Activated T-cell treated with anti-CD3 and anti-CD28 coated beads, Interleukin-2, amount 50 U/mL, for 72 hours (primary cell): ENCODE measurements at places on chromosomes 3 and 15. TPM values are rescaled to one million over a fixed set of nuclear protein-coding genes. Genes with fewer than 3 reads are reported as not detected.

The OIP5 gene
- total RNA-seq: 15.3 TPM

The TMC3 gene
- total RNA-seq: not detected

DNA sequence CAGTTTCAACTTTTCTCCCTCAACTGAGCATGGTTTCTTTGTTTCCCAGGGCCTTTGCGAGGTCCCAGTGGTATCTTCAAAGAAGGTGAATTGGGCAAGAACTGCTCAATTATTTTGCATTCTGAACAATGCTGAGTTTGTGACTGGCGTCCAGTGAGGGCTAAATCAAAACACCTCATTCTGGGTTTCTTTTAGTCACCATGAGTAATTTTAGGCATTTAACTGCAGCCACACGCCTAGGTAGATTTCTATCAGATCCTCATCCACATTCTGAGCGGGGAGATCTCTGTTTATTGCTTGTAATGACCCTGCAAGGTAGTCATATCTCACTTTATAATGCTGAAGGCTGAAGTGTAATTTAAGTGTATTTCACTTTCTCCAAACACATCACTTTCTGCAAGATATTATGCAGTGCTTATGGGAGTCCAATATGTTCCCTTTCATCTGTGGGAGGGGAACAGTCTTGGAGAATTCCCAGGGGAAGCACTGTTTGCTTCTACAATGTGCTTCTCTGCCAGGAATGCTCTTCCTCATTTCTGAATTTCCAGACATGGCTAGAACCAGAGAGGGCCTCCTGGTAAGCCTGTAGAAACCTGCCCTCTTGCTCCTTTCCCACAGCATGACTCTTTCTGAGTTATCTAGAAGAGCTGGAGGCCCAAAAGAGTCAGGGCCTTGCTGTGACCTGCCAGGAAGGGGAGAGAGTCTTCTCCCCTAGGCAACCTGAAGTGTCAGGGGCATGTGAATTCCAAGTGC is 91.7 kb downstream of the FRMD4B start:
- no peaks in the 10 kb centered on the region for H3K36me3 ChIP-seq
- H3K4me1 ChIP-seq: peaks cover 25% of the 10 kb centered on the region
- H3K27me3 ChIP-seq: peaks cover 15% of the 10 kb centered on the region
- peak; percentile 8 for DNase-seq

DNA sequence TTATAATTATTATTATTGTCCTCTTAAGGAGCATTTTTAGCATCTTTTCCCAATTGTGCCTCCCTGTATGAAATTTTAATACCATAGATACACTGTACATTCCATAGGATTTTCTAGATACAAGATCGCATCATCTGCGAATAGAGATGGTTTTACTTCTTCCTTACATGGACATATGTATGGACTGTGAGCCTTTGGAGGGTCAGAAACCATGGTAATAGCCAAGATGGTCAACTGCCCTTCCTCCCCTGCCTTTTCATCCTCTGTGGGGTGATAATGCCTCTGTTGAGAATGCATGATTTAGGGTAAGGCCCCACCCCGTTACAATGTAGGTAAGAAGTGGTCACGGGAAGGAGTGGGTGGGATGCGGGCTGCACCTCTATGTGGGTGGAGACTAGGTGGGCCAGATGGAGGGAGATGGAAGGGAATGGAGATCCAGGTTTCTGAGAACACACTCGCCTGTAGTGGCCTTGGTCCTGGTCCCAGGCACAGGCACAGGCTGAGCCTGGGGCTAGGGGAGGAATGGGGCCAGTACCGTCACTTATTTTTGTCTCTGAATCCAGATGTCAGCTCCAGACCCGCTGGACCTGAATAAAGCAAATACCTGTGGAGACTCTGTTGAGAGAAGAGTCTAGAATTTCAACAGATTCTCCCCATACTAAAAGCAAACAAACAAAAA is 31.7 kb downstream of the GOLGA6A start:
- no peak overlapping the region for H3K4me3 ChIP-seq
- no peaks in the 10 kb centered on the region for H3K27me3 ChIP-seq
- H3K36me3 ChIP-seq: no peaks in the 10 kb centered on the region

The CCNB2 gene
- 65.9 TPM for total RNA-seq

DNA sequence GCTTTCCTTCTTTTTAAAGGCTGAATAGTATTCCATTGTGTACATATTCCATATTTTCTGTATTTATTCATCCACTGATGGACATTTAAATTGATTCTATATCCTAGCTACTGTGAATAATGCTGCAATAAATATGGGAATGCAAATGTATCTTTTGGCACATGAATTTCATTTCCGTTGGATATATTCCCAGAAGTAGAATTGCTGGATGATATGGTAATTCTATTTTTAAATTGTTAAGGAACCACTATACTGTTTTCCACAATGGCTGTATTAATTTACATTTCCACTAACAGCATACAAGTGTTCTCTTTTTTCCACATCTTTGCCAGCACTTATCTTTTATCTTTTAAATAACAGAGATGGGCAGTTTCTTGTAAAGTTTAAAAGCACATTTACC is 302.7 kb downstream of the CTNNB1 start:
- H3K4me1 ChIP-seq: peaks cover 4% of the 10 kb centered on the region
- H3K36me3 ChIP-seq: no peaks in the 10 kb centered on the region
- H3K27ac ChIP-seq: no peak overlapping the region
- H3K27me3 ChIP-seq: no peaks in the 10 kb centered on the region
- no peak overlapping the region for H3K4me3 ChIP-seq
- no peak for DNase-seq

The ISLR gene
- total RNA-seq: not detected

DNA sequence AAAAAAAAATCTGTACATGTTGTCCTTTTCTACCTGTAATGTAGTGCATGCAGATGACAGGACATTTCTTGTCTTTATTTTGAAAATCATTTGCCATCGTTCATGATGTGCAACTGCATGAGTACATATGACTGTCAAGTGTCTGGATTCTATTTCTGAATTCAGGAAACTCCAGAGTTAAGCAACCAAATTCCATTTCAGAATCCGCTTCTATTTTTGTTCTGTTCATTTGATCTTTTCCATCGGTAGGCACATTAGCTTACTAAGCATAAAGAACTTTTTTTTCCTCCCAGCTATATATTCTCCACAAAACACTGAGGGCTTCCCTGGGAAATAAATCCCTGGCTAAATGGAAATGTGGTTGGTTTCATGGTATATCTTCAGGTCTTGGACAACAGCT is 365.6 kb downstream of the PTPRG start:
- H3K36me3 ChIP-seq: no peaks in the 10 kb centered on the region
- no peak overlapping the region for H3K27ac ChIP-seq
- no peaks in the 10 kb centered on the region for H3K27me3 ChIP-seq
- no peak overlapping the region for H3K4me3 ChIP-seq
- no peaks in the 10 kb centered on the region for H3K4me1 ChIP-seq
- no peak for DNase-seq
